ENCODE measurements at places on chromosomes 2 and 18.

- DNase-seq = no peak
These were observed 147.7 kb upstream of the HS6ST1 start for GRCh38 chr2:128466376-128466775.

DNA sequence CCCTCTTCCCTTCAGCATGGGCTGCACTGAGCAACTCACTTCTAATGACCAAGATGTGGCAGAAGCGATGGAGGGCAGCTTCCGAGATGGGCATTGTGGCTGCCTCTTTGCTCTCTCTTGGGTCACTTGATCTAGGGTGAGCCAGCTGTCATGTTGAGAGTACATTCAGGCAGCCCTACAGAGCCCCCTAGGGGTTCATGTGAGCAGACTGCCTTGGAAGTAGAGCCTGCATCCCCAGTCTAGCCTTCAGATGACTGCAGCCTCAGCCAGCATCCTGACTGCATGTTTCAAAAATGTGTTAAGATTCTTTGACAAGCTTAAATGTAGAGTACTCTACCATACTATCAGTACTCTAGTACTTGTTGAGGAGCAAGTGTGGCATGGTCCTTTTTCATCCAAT, 143.9 kb downstream of the NCK2 start:
- peak; percentile 37 for DNase-seq

GRCh38 chr2:192885569-192886160, 690.9 kb upstream of the TMEFF2 start:
- no peak for DNase-seq

- no peak for DNase-seq
These were observed 432.0 kb upstream of the FAM98A start for GRCh38 chr2:34031097-34031496.

DNA sequence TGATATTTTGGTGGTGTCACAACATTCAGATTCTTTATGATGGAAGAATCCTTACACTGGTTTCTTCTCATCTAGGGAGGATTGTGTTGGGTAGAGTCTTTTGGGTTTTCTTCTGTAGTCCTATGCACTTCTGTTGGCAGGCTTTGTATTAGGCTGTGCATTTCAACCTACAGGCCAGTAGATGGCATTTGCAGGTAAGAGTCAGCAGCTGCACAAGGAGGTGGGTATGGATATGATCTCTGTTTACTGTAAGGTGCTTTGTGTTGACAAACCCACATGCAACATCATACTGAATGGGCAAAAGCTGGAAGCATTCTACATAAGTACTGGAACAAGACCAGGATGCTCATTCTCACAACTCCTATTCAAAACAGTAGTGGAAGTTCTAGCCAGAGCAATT, 656.8 kb downstream of the METTL4 start:
- DNase-seq = no peak

All from CD4-positive, alpha-beta T cell treated with Interleukin-15 for 1 hour (primary cell).